Astrocyte of the spinal cord (primary cell): ENCODE measurements at places on chromosomes 4 and X.

- DNase-seq = no peak
Measured at GRCh38 chr4:80065601-80066000, 7.4 kb downstream of the ANTXR2 start.

DNA sequence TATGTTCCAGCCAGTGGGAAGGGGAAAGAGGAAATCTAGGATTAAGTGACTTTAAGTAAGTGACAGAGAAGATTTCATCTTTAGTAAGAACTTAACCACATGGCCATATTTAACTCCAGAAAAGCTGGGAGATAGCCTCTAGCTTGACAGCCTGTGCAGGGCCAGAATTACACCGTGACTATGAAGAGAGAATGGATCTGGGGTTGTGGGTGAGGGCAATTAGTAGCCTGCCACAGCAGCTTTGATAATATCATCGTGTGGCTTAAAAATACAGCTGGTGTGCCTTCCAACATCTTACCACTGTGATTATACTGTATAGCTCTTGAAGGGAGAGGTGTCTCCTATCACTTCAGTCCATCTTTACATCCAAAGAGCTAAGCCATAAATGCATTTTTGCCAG is 57.6 kb upstream of the TBC1D9 start:
- no peak for DNase-seq

DNA sequence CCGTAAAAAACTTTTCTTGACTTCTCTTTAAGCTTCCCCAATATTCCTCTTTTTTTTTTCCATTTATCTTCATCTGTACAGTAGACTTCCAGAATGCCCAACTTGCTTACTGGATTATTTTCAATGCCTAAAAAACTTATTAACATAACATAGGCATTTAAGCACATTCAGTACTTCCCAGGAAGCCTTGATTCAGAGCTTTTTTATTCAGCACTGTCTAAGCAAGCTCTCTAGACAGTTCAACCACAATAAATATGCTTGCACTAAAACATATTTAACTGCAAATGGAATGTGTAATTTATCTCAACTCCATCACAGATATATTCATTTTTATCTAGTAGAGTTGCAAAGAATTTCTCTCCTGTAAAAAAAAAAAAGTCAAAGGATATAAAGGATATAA is 997.8 kb downstream of the ARAP2 start:
- no peak for DNase-seq

- DNase-seq = no peak
Measured at GRCh38 chrX:123203772-123204171, 19.7 kb downstream of the GRIA3 start.

GRCh38 chr4:164802301-164802901 is 48.5 kb downstream of the SMIM31 start:
- DNase-seq = no peak

DNA sequence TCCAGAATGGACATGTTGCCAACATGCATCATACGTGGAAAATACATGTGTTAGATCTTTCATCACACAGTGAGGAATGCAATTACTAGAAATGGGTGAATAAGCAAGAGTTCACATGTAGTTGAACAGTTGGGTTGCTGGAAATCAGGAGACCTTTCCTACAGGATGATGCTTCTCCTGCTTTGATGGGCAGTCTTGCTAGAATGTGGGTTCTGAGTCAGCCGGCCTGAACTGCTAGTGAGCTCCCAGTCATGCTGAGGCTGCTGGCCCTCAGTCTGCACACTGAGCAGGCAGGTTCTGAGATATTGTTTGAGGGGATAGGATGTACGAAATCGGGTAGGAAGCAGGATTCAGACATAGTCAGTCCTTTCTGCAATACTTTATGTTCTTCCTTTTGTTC is 20.2 kb downstream of the MSL3 start:
- no peak for DNase-seq

- DNase-seq = no peak
Measured at GRCh38 chr4:96120206-96120605, 280.3 kb downstream of the PDHA2 start.

- no peak for DNase-seq
Measured at GRCh38 chr4:11397819-11398610, 30.7 kb downstream of the HS3ST1 start.

DNA sequence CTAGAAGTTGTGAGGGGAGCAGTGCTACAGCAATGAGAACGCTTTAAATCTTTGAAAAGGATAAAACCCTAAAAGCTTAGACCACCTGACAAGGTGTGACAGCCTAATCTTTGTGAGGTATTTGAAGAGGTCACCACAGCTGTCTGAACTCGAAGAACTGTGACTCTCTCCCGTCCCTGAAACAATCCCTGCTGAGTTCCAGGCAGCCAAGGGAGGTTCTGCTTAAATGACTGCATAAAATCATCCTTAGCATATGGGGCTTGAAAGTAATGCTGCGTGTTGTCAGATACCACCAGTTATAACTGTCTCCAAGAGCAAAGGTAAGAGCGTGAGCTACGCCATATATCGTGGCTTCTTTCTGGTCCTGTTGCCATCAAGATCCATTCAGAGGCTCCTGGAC is 696.3 kb downstream of the PCDH7 start:
- DNase-seq = no peak

GRCh38 chrX:150869450-150869849 is 29.0 kb downstream of the CD99L2 start:
- DNase-seq = no peak

DNA sequence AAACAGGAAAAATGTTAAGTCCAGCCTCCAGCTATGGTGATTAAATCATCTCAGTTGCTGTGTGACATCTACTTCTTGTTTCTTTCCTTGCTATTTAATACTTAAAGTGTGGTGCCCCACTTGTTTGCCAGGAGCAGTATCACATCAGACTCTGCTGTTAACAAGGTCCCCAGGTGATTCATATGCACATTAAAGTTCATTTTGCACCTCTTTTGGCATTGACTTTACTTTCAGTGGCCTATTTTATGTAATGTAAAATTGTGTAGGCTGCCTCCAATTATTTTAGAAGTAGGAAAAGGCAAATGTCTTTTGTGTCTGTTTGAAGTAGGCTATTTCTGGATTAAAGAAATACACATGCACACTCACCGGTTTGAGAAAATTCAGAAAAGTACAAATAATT is 47.5 kb downstream of the CPE start:
- DNase-seq = no peak

- no peak for DNase-seq
Measured at GRCh38 chrX:24125028-24125612, 24.4 kb upstream of the ZFX start.
